CD4-positive, alpha-beta T cell treated with Interleukin-6 for 4 hours (primary cell): ENCODE measurements at places on chromosomes 2 and 18.

- no peak for DNase-seq
These were observed 32.7 kb downstream of the YPEL5 start for GRCh38 chr2:30179536-30179935.

DNA sequence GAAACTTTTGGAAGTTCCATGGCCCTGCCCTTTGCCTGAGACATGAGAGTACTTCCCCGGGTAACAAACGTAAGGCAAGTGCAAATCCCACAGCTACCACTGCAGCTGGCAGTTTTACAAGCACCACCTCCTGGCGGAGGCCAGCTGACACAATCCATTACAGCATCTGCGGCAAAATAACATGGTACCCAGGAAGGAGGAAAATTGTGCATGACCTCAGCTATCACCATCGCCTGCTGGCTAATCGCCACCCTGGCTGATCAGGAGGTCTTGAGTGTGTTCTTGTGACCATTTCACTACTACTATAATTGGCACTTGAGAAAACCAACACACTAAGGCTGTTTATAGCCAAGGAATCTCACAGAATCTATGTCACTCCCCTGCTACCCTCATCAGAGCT, 71.7 kb upstream of the SERPINE2 start:
- no peak for DNase-seq

- DNase-seq = no peak
These were observed 260.9 kb downstream of the RAD51AP2 start for GRCh38 chr2:17257189-17257909.

- DNase-seq = no peak
These were observed 264.0 kb downstream of the SUCLG1 start for GRCh38 chr2:84194949-84195644.

GRCh38 chr2:102634831-102635241, 15.5 kb downstream of the SLC9A2 start:
- no peak for DNase-seq
